ENCODE measurements at places on chromosomes 6 and 20. TPM values are rescaled to one million over a fixed set of nuclear protein-coding genes. Genes with fewer than 3 reads are reported as not detected.

KCNQ5 gene
- not detected for total RNA-seq

CRNKL1 gene
- 17.3 TPM for total RNA-seq

FAM83C gene
- not detected for total RNA-seq

KCNQ2 gene
- not detected for total RNA-seq

NUP43 gene
- 28.5 TPM for total RNA-seq

TMEM63B gene
- 18.5 TPM for total RNA-seq
